B cell (primary cell): ENCODE measurements at places on chromosomes 2 and 18. TPM values are rescaled to one million over a fixed set of nuclear protein-coding genes. Genes with fewer than 3 reads are reported as not detected.

CARF gene
- 27.5 and 28.4 TPM in 2 replicates for total RNA-seq

- no peak for DNase-seq
Measured at GRCh38 chr18:13007248-13007560, 16.0 kb downstream of the CEP192 start.

GRCh38 chr2:98127229-98127989 is 40.4 kb downstream of the VWA3B start:
- no peak for DNase-seq

CPLX4 gene
- total RNA-seq: not detected in 2 replicates

GRCh38 chr2:46937471-46937901 is 21.9 kb upstream of the MCFD2 start:
- no peak for DNase-seq
